Activated CD8-positive, alpha-beta memory T cell treated with anti-CD3 and anti-CD28 coated beads, Interleukin-2, amount 10 ng/mL, durations not matched to agents 7 days and 5 days (primary cell): ENCODE measurements at places on chromosomes 2 and 18. TPM values are rescaled to one million over a fixed set of nuclear protein-coding genes. Genes with fewer than 3 reads are reported as not detected.

ASAP2 gene
- 0.33 TPM for total RNA-seq

GAREM1 gene
- not detected for total RNA-seq

ERICH2 gene
- not detected for total RNA-seq

STPG4 gene
- 0.40 TPM for total RNA-seq

RUFY4 gene
- total RNA-seq, result 1.4 TPM

WDPCP gene
- total RNA-seq, result 7.3 TPM

HOXD1 gene
- not detected for total RNA-seq

GREB1 gene
- 1.4 TPM for total RNA-seq

IL37 gene
- total RNA-seq, result not detected

LRRC30 gene
- not detected for total RNA-seq

DAW1 gene
- total RNA-seq, result not detected

SCN9A gene
- total RNA-seq, result not detected

LIMS4 gene
- 0.77 TPM for total RNA-seq

C2orf66 gene
- 0.16 TPM for total RNA-seq

SPC25 gene
- total RNA-seq, result 40.1 TPM

MTCL1 gene
- total RNA-seq, result 0.41 TPM

ANKRD30B gene
- not detected for total RNA-seq

MROH2A gene
- not detected for total RNA-seq

DPP10 gene
- total RNA-seq, result not detected

CERKL gene
- total RNA-seq, result not detected

CABYR gene
- 0.76 TPM for total RNA-seq

TBC1D8 gene
- 0.45 TPM for total RNA-seq

SPTBN1 gene
- total RNA-seq, result 82.9 TPM

B3GNT7 gene
- 0.47 TPM for total RNA-seq
